Left lung (tissue), 14 donors: ENCODE measurements at places on chromosomes 2 and 18. TPM values are rescaled to one million over a fixed set of nuclear protein-coding genes. Genes with fewer than 3 reads are reported as not detected.
A peak's percentile ranks its signal among the peaks of the same experiment; 100 is the strongest.

ZSWIM2 gene
- not detected for total RNA-seq

TIGD1 gene
- 3.7 TPM for total RNA-seq

GKN1 gene
- not detected for total RNA-seq

UPP2 gene
- not detected for total RNA-seq

COL3A1 gene
- 1,354 TPM for total RNA-seq

CCDC68 gene
- 13.8 TPM for total RNA-seq

BABAM2 gene
- 42.5 TPM for total RNA-seq

DPY30 gene
- 58.0 TPM for total RNA-seq

POMC gene
- total RNA-seq = 1.5 TPM

MC4R gene
- 0.17 TPM for total RNA-seq

CIB4 gene
- not detected for total RNA-seq

XPO1 gene
- 146 TPM for total RNA-seq

PRKD3 gene
- total RNA-seq = 43.7 TPM

DNA sequence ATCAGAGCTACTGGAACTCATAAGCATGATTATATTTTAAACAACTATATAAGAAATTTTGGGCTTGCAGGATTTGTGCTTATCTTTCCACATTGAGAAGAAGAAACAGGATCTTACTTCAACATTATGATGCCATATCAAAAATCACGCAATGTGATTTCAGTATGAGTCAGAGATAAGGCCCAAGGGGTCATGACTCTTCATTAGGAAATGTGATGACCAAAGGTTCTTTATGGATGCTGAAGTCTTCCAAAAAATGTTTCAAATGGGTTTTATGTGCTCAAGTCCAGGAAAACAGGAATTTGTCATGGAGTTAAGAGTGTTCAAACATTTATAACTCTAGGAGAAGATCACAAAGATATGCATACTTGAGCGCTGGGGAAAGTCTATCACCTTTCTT lies 7.8 kb upstream of the SERPINB2 start:
- no peak for DNase-seq
- no peaks in the 10 kb centered on the region for H3K36me3 ChIP-seq
- H3K27ac ChIP-seq = no peak overlapping the region
- peaks cover 13% of the 10 kb centered on the region for H3K4me1 ChIP-seq
- no peaks in the 10 kb centered on the region for H3K27me3 ChIP-seq

GRCh38 chr18:47756364-47757016 lies 174.0 kb downstream of the SMAD2 start:
- peak; percentile 44 for DNase-seq
- H3K27me3 ChIP-seq = peaks cover 33% of the 10 kb centered on the region
- H3K4me3 ChIP-seq = no peak overlapping the region
- no peaks in the 10 kb centered on the region for H3K36me3 ChIP-seq
- H3K27ac ChIP-seq = no peak overlapping the region
- H3K4me1 ChIP-seq = no peaks in the 10 kb centered on the region

DNA sequence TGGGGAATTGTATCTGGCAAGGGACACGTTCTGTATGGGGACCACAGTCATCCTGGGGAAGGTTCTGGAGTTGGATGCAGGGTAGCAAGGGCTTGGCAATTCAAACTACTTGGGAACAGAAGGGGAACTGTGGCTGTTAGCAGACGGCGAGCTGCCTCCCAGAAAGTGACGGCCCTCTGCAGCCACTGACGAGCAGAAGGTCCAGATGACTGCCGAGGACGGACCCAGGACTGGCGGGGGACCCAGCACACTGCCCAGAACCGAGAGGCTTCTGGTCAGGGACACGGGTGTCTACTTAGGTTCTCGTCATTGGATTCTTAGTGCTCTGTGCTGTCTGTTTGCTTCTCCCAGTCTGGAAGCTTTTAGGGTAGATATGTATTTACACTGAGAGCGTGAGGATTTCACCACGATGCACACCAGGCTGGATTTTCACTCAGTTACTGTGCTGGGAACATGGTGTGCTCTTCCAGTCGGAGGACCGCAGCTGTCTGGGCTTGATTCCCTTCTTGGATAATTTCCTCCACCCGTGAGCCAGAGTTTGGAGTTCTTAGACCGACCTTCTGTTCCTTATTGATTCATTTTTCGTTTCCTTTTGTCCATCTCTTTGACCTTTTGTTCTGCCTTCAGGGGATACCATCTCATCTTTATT lies 13.4 kb downstream of the GPR35 start:
- H3K27ac ChIP-seq = no peak overlapping the region
- H3K4me3 ChIP-seq = no peak overlapping the region
- peak; percentile 68 for DNase-seq
- H3K4me1 ChIP-seq = no peaks in the 10 kb centered on the region
- no peaks in the 10 kb centered on the region for H3K27me3 ChIP-seq

DNA sequence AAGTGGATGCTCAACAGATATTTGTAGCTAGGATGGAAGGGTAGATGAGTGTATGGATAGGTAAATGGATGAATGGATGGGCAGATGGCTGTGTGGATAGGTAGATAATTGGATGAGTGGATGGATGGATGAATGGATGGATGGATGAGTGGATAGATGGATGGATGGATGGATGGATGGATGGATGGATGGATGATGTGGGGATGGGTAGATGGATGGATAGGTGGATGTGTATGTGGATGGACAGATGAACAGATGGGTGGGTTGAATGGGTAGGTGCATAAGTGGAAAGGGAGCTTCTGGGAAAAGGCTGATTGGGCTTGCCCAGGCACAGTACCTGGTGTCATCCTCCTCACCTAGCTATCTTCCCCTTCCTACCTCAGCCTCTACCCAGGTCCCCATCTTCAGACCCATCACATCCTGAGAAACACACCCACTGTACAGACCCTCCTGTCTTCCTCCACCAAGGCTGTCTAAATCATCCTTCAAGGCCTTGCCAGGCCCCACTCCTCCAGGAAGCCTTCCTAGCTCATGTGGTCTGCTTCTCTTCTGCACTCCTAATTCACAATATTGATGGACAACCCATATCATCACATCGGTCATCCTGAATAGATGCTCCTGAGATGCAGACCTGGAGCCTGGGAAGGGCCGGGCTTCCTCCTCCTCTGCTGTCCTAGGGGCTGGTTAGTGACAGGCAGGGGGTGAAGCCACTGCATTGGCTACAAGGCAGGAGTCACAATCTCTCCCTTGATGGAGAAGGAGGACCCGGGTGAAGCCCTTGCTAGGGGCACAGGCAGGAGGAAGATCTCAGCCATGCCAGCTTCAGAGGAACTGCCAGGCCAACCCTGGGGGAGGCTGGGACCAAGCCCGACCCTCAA lies 49.4 kb downstream of the SMAD7 start:
- peaks cover 42% of the 10 kb centered on the region for H3K4me1 ChIP-seq
- no peaks in the 10 kb centered on the region for H3K27me3 ChIP-seq
- no peak for DNase-seq
- peak overlapping the region; percentile 78 for H3K27ac ChIP-seq

DNA sequence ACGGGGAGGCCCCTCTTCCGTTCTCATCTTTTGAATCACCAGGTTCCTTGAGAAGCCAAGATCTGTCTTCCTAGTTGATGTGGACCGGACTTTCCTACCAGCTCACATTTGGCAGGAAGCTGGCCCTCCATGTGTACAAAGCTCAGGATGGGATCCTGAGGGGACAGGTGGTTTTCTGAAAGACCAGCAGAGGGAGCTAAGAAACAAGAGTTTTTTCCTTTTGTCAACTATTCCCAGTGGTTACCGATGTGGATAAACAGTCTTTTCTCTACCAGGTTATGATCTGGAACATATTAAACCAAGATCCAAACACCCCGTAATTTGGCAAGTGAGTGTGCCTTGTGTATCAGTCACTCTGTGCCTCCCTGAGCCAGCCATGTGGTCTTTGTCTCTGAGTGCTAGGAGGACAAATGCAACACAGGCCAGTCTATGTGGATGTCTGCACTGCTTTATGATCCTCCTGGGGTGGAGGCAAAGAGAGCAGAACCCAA lies 25.1 kb upstream of the ARHGAP25 start:
- no peaks in the 10 kb centered on the region for H3K27me3 ChIP-seq
- no peaks in the 10 kb centered on the region for H3K36me3 ChIP-seq
- H3K27ac ChIP-seq = no peak overlapping the region
- no peak for DNase-seq

GRCh38 chr2:196278491-196278911 lies 107.1 kb upstream of the STK17B start:
- H3K36me3 ChIP-seq = peaks cover 3% of the 10 kb centered on the region
- no peak for DNase-seq
- H3K27ac ChIP-seq = no peak overlapping the region
- no peaks in the 10 kb centered on the region for H3K27me3 ChIP-seq
- H3K4me1 ChIP-seq = peaks cover 13% of the 10 kb centered on the region

- H3K4me3 ChIP-seq = no peak overlapping the region
- DNase-seq = no peak
- H3K36me3 ChIP-seq = no peaks in the 10 kb centered on the region
- peaks cover 16% of the 10 kb centered on the region for H3K4me1 ChIP-seq
- H3K27ac ChIP-seq = peak overlapping the region; percentile 29
Measured at GRCh38 chr2:48345176-48345575, 184.8 kb upstream of the STON1 start.

- peak overlapping the region; percentile 87 for H3K4me3 ChIP-seq
- peak overlapping the region; percentile 99 for H3K27ac ChIP-seq
- H3K4me1 ChIP-seq = peaks cover 15% of the 10 kb centered on the region
- H3K27me3 ChIP-seq = no peaks in the 10 kb centered on the region
- H3K36me3 ChIP-seq = no peaks in the 10 kb centered on the region
- no peak for DNase-seq
Measured at GRCh38 chr2:206086716-206087350, 859 bp upstream of the INO80D start.

GRCh38 chr2:97763176-97763845 lies 49.9 kb downstream of the ZAP70 start:
- H3K4me3 ChIP-seq = no peak overlapping the region
- no peak for DNase-seq
- H3K27ac ChIP-seq = no peak overlapping the region
- H3K36me3 ChIP-seq = peaks cover 94% of the 10 kb centered on the region
- H3K4me1 ChIP-seq = no peaks in the 10 kb centered on the region
- no peaks in the 10 kb centered on the region for H3K27me3 ChIP-seq

GRCh38 chr2:51620796-51621195 lies 588.9 kb upstream of the NRXN1 start:
- H3K4me3 ChIP-seq = no peak overlapping the region
- H3K36me3 ChIP-seq = no peaks in the 10 kb centered on the region
- no peak overlapping the region for H3K27ac ChIP-seq

GRCh38 chr2:6186332-6187151 lies 494.4 kb downstream of the SOX11 start:
- H3K27me3 ChIP-seq = no peaks in the 10 kb centered on the region
- H3K4me3 ChIP-seq = no peak overlapping the region
- DNase-seq = no peak
- H3K36me3 ChIP-seq = no peaks in the 10 kb centered on the region

- H3K27me3 ChIP-seq = no peaks in the 10 kb centered on the region
- H3K27ac ChIP-seq = no peak overlapping the region
- DNase-seq = no peak
- no peaks in the 10 kb centered on the region for H3K4me1 ChIP-seq
Measured at GRCh38 chr2:16726577-16726976, 60.9 kb upstream of the CYRIA start.

GRCh38 chr2:61536180-61536571 lies 2.0 kb downstream of the XPO1 start:
- peak overlapping the region; percentile 98 for H3K27ac ChIP-seq
- H3K36me3 ChIP-seq = no peaks in the 10 kb centered on the region
- peak overlapping the region; percentile 79 for H3K4me3 ChIP-seq
- peaks cover 19% of the 10 kb centered on the region for H3K4me1 ChIP-seq
- peak; percentile 36 for DNase-seq
- no peaks in the 10 kb centered on the region for H3K27me3 ChIP-seq

GRCh38 chr2:182300608-182301007 lies 126.2 kb downstream of the PDE1A start:
- H3K4me3 ChIP-seq = no peak overlapping the region
- no peak for DNase-seq
- no peak overlapping the region for H3K27ac ChIP-seq
- no peaks in the 10 kb centered on the region for H3K36me3 ChIP-seq

- H3K4me1 ChIP-seq = peaks cover 37% of the 10 kb centered on the region
- H3K36me3 ChIP-seq = no peaks in the 10 kb centered on the region
- peak; percentile 76 for DNase-seq
- H3K4me3 ChIP-seq = peak overlapping the region; percentile 91
- no peaks in the 10 kb centered on the region for H3K27me3 ChIP-seq
- H3K27ac ChIP-seq = peak overlapping the region; percentile 92
Measured at GRCh38 chr2:127811397-127812321, 688 bp upstream of the WDR33 start.

- no peaks in the 10 kb centered on the region for H3K36me3 ChIP-seq
- no peak for DNase-seq
- no peak overlapping the region for H3K27ac ChIP-seq
- no peaks in the 10 kb centered on the region for H3K27me3 ChIP-seq
- no peak overlapping the region for H3K4me3 ChIP-seq
- H3K4me1 ChIP-seq = no peaks in the 10 kb centered on the region
Measured at GRCh38 chr2:113116100-113116958, 11.1 kb upstream of the IL1RN start.

- no peaks in the 10 kb centered on the region for H3K36me3 ChIP-seq
- no peaks in the 10 kb centered on the region for H3K4me1 ChIP-seq
- H3K4me3 ChIP-seq = no peak overlapping the region
Measured at GRCh38 chr18:13511961-13512577, 214.3 kb downstream of the FAM210A start.

DNA sequence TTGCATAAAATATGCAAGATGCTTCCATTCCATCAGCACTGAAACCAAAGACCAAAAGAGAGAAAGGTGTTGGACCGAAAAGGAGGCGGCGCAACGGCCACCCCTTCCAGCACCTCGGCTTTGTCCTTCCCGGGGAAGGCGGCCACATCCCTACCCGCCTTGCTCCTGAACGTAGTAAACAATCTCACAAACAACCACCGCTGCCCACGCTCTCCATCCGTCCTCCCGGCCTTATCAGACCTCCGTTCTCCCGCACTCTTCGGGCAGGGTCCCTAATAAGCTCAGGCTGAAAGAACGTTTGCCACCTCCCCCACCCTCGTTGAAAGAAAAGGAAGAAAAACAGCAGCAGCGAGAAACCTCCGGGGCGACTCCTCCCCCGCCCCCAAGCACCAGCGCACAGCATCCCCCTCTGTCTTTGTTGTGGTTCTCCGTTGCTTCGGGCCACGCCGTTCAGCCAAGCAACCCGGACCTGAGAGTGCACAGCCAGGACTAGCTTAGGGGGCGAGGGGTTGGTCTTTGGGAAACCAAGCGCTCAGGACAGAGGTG lies 4.4 kb downstream of the EVX2 start:
- H3K36me3 ChIP-seq = no peaks in the 10 kb centered on the region
- no peak overlapping the region for H3K27ac ChIP-seq
- H3K27me3 ChIP-seq = peaks cover 95% of the 10 kb centered on the region
- no peaks in the 10 kb centered on the region for H3K4me1 ChIP-seq

DNA sequence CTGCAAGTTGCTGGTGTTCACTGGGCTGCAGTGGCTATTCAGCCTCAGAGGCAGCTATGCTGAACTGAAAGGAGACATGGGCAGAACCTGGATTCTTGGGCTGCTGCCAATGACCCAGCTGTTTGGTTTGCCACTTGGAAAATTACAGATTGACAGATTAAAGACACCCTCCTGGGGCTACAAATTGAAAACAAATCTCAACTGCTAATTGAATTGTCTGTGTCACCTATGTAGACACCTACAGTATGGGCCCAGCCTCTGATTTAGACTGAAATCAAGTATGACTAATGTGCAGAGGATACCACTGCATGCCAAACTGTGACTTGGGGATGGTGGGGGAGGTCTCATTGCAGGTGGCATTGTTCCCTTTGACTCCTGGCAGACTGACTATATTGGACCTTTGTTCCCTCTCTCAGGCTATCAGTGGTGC lies 42.8 kb downstream of the ITSN2 start:
- H3K36me3 ChIP-seq = no peaks in the 10 kb centered on the region
- H3K27me3 ChIP-seq = no peaks in the 10 kb centered on the region
- H3K4me3 ChIP-seq = no peak overlapping the region
- DNase-seq = no peak
